AG09309 (cell line): ENCODE measurements at places on chromosomes 11 and 22.

DNA sequence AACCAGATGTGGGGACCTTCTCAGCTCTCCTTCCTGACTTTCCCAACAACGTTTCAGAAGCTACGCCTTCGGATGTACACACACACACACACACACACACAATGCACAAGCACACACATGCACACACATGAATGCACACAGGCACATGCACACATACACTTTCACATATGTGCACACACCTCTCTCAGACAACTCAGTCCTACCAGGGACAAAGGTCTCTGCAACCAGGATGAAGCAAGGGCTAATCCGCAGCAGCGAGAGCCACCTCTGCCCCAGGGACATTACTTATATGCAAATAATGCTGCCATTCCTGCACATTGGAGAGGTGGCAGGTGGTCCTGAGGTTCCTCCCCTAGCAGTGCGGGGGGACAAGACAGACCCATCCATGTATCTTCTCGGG, 27.4 kb upstream of the LINC01488 start:
- no peak for DNase-seq

DNA sequence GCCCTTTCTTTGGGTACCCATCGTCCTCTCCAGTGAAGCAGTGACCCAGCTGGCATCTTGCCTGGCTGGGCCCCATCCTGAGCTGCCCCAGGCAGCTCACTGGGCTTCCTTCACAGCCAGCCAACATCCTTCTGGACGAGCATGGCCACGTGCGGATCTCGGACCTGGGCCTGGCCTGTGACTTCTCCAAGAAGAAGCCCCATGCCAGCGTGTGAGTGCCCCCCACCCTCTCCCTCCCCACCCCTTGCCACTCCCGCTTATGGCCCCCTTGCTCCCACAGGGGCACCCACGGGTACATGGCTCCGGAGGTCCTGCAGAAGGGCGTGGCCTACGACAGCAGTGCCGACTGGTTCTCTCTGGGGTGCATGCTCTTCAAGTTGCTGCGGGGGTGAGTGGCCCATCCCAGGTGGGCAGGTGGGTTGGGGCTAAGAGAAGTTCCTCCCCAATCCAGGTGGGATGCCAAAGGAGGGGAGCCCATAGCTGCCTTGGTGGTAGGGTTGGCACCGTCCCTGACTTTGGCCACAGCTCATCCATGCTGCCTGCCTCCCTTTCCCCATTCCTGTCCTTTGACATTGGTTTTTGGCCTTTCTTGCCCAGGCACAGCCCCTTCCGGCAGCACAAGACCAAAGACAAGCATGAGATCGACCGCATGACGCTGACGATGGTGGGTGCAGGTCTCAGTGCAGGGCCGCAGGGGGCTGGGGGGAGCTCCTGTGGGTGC, 6.8 kb upstream of the ANKRD13D start:
- no peak for DNase-seq

DNA sequence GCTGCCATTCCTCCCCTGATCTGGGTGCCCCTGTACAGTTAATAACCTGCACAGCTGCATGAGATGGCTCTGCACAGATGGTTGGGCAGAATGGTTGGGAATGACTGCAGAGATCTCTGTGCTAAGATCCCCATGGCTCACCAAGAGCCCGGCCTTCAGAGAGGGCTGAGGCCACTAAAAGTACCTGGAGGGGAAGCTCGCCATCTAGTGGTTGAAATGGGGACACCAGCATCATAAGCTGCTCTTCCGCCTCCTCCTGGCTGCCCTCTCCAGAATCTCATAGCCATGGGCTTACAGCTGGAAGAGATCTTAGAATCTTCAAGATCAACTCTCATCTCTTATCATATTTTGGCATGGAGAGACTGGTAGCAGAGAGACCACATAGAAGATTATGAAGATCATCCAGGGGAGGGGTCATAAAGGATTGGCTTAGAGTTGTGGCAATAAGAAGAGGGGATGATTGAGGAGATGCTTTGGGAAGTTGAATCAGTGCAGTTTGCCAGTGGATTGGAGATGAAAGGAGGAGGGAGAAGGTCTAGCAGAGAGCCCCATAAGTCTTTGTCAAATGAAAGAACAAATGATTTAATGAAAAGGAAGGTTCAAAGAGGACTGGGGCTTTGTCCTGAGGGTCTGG, 22.0 kb upstream of the TLCD5 start:
- peak; percentile 47 for DNase-seq

GRCh38 chr11:32500001-32500400, 64.7 kb upstream of the WT1 start:
- DNase-seq = no peak

- no peak for DNase-seq
Measured at GRCh38 chr22:46099740-46100139, 50.6 kb upstream of the PPARA start.

DNA sequence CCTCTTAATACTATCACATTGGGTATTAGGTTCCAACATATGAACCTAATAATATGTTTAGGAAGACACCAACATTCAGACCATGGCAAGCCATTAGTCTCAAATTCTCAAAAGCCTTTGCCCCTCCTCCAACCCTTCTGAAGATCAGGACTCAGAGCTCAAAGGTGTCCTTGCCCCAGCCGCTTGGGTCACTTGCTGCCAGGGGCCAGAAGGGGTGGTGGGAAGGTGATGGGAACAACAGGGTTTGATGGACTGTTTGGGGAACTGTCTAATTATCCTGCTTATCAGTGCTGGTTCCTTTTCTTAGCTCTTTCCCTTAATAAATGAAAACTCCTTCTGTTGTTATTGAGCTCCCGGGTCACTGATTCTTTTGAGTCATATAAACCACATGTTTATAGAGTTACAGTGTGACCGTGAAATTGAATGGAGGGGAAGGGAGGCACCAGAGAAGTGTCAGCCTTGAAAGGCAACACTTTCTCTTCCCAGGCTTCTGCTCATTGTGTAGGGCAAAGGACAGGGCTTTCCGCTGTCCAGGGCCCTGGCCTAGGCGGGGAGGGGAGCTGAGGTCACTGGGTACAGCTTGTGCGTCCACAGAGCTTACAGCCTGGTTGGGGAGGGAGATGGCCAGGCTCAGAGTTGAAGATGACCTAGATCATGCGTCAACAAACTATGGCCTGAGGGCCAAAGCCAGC, 105.1 kb downstream of the FBXO7 start:
- no peak for DNase-seq

- no peak for DNase-seq
Measured at GRCh38 chr11:119336744-119337469, 2.6 kb downstream of the RNF26 start.

DNA sequence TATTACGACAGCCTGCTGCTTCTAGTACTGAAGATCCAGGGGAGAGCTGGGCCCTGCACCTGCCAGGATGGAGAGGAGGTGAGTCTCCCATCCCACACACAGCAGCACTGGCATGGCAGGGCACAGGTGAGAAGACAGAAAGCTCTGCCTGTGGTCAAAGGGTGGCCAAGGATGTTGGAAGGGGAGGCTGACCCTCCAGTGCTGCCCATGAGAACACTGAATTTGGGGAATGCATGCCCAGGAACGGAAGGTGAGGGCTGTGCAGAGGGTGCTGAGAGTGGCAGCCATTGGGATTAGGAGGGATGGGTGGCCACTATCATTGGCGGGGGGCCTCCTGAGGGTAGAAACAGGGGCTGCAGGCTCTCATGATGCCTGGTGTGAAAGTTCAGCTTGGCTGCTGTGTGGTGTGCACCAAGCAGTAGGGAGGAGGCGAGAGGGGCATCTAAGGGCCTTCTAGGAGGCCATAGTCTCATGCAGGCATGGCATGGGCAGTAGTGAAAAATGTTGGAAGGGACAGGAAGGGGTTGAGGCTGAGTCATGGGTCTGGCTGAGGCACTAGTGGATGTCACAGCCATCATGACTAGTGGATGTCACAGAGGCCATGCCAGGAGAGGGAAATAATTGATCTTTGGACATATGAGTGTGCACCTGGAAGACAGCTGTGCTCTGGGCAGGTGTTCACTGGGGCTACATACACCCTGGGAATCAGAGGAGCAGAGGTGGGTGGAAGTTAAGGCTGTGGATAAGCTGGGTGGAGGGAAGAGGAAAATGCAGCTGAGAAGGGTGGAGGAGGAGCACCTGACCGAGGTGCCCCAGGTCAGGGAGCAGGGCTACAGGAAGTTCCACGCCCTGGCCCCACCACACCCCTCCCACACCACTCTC, 2.5 kb upstream of the LRRC74B start:
- DNase-seq = no peak
